Activated T-helper 1 cell treated with anti-CD3 and anti-CD28 coated beads, Interleukin-2, amount 50 U/mL, for 16 hours (primary cell): ENCODE measurements at places on chromosomes 6 and 20.

GRCh38 chr20:43028470-43028869, 161.2 kb downstream of the PTPRT start:
- DNase-seq: no peak

GRCh38 chr20:46523696-46524328, 10.5 kb upstream of the ZNF334 start:
- no peak for DNase-seq

GRCh38 chr20:2767768-2768631, 32.4 kb downstream of the CPXM1 start:
- no peak for DNase-seq

DNA sequence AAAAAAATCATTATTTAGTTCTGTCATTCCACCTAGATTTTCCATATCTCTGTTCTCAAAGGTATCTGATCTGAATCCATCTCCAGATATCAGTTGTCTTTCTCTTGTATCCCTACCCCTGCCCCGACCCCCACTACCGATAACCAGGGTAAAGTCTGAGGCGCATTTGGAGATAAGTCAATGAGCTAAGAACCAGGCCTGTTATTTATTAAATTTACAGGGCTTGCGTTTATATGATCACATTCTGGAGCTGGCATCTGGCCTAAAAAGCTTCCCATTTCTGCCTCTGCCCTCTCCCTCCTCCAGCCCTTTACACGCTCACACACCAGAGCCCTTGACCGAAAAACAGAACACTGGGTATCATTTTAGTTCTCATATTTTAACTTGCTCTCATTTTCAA, 144.7 kb downstream of the ALDH8A1 start:
- DNase-seq: no peak

GRCh38 chr6:169324656-169325459, 71.2 kb upstream of the THBS2 start:
- DNase-seq: no peak

- DNase-seq: no peak
Observed at GRCh38 chr20:36167902-36168503, 13.5 kb downstream of the EPB41L1 start.

GRCh38 chr20:31719644-31720485, 2.8 kb downstream of the BCL2L1 start:
- no peak for DNase-seq

GRCh38 chr6:21753241-21754108, 159.9 kb downstream of the SOX4 start:
- no peak for DNase-seq

- DNase-seq: no peak
Observed at GRCh38 chr6:13522656-13523055, 35.3 kb upstream of the GFOD1 start.

GRCh38 chr6:33694401-33694931, 17.0 kb downstream of the UQCC2 start:
- no peak for DNase-seq

GRCh38 chr6:139695361-139695760, 320.9 kb upstream of the CITED2 start:
- DNase-seq: no peak

DNA sequence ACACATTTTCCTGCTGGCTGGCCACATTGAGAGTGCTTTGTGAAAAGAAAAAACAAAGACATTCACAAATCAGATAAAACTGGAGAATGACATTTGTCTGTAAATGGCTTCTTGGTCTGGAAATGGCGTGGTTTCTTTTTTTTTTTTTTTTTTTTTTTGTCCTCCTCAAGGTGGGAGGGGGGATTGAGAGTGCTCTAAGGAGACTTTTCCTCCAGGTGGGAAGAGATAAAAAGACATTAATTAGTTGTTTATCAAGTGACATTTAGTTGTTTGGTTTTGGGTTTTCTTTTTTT, 40.4 kb downstream of the GNAS start:
- no peak for DNase-seq

- DNase-seq: no peak
Observed at GRCh38 chr6:1496092-1496491, 106.7 kb downstream of the FOXF2 start.

- DNase-seq: no peak
Observed at GRCh38 chr6:25005010-25005409, 69.2 kb upstream of the RIPOR2 start.

DNA sequence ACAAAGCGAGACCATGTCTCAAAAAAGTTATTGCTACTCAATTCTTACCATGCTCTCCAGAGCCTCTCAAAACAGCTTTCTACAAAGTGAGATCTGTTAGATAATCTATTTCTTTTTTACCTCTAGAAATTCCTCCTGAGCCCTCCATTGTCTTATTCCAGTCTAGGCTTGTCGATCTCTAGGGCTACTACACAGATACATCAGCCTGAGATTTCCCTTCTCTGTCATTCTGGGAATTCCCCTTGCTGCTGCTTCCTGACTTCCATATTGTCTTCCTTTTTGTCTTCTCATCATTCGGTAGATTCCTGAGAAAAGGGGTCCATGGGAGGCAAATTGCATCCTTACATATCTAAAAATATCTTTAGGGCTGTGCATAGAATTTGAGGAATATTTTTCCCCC, 75.6 kb upstream of the GNRH2 start:
- DNase-seq: no peak

DNA sequence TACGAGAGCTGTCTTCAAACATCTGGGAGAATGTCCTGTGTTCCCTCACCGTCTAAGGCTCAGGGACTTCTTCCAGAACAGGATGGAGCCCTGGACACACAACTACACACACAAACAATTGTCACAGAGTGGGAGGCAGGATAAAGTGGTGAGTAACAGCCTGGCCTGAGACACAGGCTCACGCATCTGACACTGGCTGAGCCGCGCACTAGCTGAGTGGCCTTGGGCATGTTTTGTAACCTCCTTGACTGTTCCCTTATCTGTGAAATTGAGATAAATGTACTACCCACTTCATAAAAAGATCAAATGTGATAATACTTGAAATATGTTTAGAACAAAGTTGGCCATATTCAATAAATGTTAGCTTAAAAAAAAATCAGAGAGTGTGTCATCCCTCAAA, 132.4 kb upstream of the ARMC2 start:
- DNase-seq: no peak

DNA sequence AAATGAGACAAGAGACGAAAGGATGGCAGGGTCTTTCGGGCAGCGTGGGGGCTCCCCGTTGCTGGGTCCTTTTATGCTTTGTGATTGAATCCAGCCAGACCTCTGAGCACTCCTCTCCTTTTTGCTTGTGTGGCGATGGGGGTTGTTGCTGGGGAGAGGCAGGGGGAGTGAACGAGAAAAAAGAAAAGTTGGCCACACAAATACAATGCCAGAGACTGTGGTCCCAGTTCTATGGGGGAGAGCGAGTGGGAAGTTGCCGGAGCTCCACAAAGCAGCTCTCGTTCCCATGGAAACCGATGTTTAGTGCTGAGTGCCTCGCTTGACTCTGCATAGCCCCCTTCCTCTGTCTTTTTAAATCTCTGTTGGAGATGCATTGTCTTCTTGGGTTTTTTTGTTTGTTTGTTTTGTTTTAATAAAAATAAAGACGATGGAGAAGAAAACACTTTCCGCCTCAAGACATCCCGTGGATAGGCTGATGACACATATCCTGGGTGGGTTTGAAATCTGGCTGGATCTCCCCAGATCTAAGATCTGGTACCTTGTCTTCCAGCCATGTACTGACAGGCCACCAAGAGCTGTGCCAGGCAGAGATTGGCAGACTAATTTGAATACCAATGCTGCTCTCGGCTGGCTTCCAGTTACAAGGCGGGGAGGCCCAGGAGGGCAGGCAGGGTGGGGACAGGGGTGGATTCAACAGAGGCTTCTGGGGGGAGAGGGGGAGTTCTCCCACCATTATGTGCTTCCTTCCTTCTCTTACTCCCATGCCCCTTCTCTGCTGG, 529.3 kb downstream of the QKI start:
- DNase-seq: no peak
